Liver (tissue), 10 donors: ENCODE measurements at places on chromosomes 3 and 15.

GRCh38 chr3:150421799-150422548 is 13.9 kb downstream of the TSC22D2 start:
- H3K4me3 ChIP-seq: no peak overlapping the region
- no peaks in the 10 kb centered on the region for H3K27me3 ChIP-seq
- H3K36me3 ChIP-seq: no peaks in the 10 kb centered on the region
- H3K27ac ChIP-seq: no peak overlapping the region

DNA sequence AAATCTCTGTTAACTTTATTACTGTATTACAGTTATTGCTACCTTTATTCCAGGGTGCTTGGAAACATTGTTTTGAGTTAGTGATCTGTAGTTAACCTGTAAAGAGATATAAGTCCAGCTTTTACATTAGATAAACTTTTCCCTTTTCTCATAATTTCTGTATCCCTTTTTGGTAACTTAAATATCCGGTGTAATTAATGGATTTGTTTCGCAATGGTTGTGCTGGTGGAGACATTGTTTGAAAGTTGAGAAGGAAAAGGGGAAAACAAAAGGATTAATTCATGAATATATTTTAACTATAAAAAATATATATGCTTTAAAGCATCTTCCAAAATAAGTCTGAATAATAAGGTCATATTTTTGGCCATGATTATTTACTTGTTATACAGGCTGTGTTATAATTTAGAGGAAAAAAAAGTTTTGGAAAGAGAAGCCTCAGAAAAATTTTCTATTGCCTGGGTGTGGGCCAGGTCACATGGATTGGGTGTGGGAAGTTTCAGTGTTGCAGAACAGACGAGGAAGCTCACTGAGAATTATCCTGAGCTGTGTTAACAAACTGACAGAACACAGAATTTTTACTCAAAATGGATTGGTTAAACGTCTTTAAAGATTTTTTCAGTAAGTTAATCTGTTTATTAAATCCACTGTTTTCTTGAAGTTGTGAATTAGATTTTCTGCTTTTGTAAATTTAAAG is 27.7 kb upstream of the IL20RB start:
- no peak for DNase-seq
- H3K4me1 ChIP-seq: no peaks in the 10 kb centered on the region
- no peaks in the 10 kb centered on the region for H3K36me3 ChIP-seq
- no peak overlapping the region for H3K4me3 ChIP-seq

DNA sequence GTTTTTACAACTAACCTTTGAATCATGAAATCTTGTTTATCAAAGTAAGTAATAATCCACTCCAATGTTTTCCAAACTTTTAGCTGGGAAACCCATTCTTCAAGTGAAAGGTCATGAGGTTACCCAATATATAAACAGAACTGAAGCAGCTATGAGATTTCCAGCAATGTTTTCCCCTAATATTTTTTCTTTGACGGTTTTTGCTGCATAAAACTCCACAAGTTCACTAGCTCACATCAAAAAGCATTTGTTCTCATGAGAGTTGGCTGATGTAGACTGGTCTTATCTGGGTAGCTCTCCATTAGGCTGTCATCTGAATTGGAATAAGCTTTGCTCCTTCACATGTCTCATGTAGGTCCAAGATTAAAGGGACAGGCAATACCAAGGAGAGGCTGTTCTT is 241.2 kb upstream of the LRRC3B start:
- DNase-seq: no peak
- H3K27me3 ChIP-seq: no peaks in the 10 kb centered on the region
- no peaks in the 10 kb centered on the region for H3K4me1 ChIP-seq
- no peaks in the 10 kb centered on the region for H3K36me3 ChIP-seq
- H3K27ac ChIP-seq: no peak overlapping the region

GRCh38 chr3:38141952-38142273 is 3.5 kb downstream of the MYD88 start:
- no peak overlapping the region for H3K4me3 ChIP-seq
- H3K36me3 ChIP-seq: peaks cover 19% of the 10 kb centered on the region
- DNase-seq: peak; percentile 4
- H3K27ac ChIP-seq: no peak overlapping the region

GRCh38 chr3:136957751-136958288 is at the start of gene IL20RB:
Gene IL20RB (plus strand): TSS chr3:136957983. CDS start chr3:136958114, 131 bp downstream.
- no peak within 1 kb of the TSS for H3K4me3 ChIP-seq
- no peak within 1 kb of the TSS for H3K27ac ChIP-seq
- DNase-seq: no peak
- no peaks in the 10 kb centered on the region for H3K36me3 ChIP-seq
- no peaks in the 10 kb centered on the region for H3K27me3 ChIP-seq
- H3K4me1 ChIP-seq: peaks cover 7% of the 10 kb centered on the region

DNA sequence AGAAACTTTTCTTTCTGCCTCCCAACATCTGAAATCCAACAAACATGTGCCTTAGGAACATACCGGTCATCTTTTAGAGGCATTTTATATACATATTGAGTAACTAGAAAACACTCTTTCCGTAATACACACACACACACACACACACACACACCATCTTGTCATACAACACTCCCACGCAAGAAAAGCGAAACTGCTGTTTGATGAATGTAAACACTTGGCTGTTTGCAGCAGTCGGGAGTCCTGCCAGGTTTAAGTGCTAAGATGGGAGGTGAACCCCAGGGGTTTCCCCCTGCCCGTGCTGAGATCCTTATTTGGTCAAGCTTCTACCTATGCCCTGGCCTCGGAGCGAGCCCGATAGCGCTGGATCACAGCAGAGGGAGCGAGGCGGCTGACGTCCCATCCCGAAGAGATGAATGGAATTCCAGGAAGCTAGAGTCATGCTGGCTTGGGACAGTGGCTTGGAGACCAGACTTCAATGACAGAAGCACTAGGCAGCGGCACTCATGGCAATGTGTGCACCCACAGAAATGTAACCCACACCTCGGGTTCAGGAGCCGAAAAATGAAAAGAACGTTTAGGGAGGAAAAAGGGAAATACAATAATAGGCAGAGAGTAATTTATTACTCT is 1.3 kb upstream of the THBS1 start:
- no peaks in the 10 kb centered on the region for H3K27me3 ChIP-seq
- peaks cover 13% of the 10 kb centered on the region for H3K36me3 ChIP-seq
- peak overlapping the region; percentile 38 for H3K4me3 ChIP-seq
- no peak for DNase-seq
- peak overlapping the region; percentile 78 for H3K27ac ChIP-seq

DNA sequence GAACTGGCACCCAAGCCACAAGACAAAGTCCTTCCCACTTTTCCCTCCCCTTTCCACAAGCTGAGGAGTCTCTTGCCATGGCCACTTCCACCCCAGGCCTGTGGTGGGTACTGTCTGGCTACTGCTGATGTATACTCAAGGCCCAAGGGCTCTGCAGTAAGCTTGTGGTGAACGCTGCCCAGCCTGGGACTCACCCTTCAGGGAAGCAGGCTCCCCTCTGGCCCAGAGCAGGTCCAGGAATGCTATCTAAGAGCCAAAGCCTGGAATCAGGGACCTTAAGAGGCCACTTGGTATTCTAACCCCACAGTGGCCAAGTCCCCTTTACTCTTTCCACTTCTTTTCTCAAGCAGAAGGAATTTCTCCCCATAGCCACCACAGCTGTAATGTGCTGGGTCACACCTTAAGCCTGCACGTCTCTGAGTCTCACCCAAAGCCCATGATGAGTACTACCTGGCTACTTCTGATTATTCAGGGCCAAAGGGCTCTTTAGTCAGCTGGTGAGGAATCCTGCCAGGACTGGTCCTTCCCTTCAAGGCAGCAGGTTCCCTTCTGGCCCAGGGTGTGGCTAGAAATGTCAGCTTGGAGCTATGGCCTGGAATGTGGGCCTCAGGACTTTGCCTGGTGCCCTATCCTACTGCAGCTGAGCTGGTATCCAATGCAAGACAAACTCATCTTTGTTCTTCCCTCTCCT is 4.0 kb downstream of the PATL2 start:
- DNase-seq: no peak
- no peaks in the 10 kb centered on the region for H3K27me3 ChIP-seq
- no peak overlapping the region for H3K4me3 ChIP-seq
- H3K27ac ChIP-seq: no peak overlapping the region
- H3K36me3 ChIP-seq: no peaks in the 10 kb centered on the region
- H3K4me1 ChIP-seq: peaks cover 6% of the 10 kb centered on the region

GRCh38 chr15:22813844-22814243 is 24.6 kb upstream of the NIPA2 start:
- no peaks in the 10 kb centered on the region for H3K36me3 ChIP-seq
- H3K4me3 ChIP-seq: no peak overlapping the region
- no peaks in the 10 kb centered on the region for H3K27me3 ChIP-seq

- no peaks in the 10 kb centered on the region for H3K27me3 ChIP-seq
- no peak for DNase-seq
- H3K4me1 ChIP-seq: no peaks in the 10 kb centered on the region
- no peak overlapping the region for H3K4me3 ChIP-seq
- H3K27ac ChIP-seq: no peak overlapping the region
- H3K36me3 ChIP-seq: no peaks in the 10 kb centered on the region
Observed at GRCh38 chr15:75823860-75824613, 19.2 kb upstream of the UBE2Q2 start.

- no peaks in the 10 kb centered on the region for H3K36me3 ChIP-seq
- no peak overlapping the region for H3K4me3 ChIP-seq
- H3K27me3 ChIP-seq: no peaks in the 10 kb centered on the region
- no peak for DNase-seq
- H3K4me1 ChIP-seq: peaks cover 12% of the 10 kb centered on the region
Observed at GRCh38 chr3:187888701-187889100, 143.4 kb upstream of the BCL6 start.

GRCh38 chr15:81386947-81387346 is 12.9 kb upstream of the TMC3 start:
- H3K36me3 ChIP-seq: no peaks in the 10 kb centered on the region
- H3K4me1 ChIP-seq: peaks cover 18% of the 10 kb centered on the region
- DNase-seq: no peak

DNA sequence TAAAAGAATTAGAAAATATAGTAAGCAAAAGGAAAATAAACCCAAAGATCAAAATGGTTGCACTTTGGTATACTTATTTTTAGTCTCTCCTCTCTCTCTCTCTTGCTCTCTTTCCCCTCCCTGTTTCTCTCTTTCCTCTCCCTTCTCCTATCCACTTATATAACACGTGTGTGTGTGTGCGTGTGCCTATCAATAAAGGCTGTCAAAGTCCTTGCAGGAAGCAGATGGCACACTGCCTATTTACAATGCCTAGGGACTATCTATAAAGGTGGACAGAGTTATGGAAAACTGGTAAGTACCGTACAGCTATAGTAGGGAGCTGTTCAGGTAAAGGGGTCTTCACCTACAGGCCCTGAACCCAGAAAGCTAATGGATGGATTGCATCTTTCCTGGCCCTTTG is 161.6 kb downstream of the SQOR start:
- no peak overlapping the region for H3K27ac ChIP-seq
- no peaks in the 10 kb centered on the region for H3K36me3 ChIP-seq
- H3K27me3 ChIP-seq: no peaks in the 10 kb centered on the region
- DNase-seq: no peak
- no peak overlapping the region for H3K4me3 ChIP-seq

GRCh38 chr3:136236109-136236508 is 14.0 kb upstream of the PCCB start:
- no peaks in the 10 kb centered on the region for H3K27me3 ChIP-seq
- H3K27ac ChIP-seq: no peak overlapping the region
- DNase-seq: no peak
- no peak overlapping the region for H3K4me3 ChIP-seq
- H3K4me1 ChIP-seq: peaks cover 18% of the 10 kb centered on the region
- no peaks in the 10 kb centered on the region for H3K36me3 ChIP-seq

GRCh38 chr15:56890038-56890437 is 28.4 kb upstream of the TCF12 start:
- no peaks in the 10 kb centered on the region for H3K27me3 ChIP-seq
- DNase-seq: no peak
- no peak overlapping the region for H3K27ac ChIP-seq

GRCh38 chr3:47533996-47534454 is 20.5 kb upstream of the ELP6 start:
- H3K27me3 ChIP-seq: no peaks in the 10 kb centered on the region
- H3K4me3 ChIP-seq: no peak overlapping the region
- no peaks in the 10 kb centered on the region for H3K36me3 ChIP-seq

DNA sequence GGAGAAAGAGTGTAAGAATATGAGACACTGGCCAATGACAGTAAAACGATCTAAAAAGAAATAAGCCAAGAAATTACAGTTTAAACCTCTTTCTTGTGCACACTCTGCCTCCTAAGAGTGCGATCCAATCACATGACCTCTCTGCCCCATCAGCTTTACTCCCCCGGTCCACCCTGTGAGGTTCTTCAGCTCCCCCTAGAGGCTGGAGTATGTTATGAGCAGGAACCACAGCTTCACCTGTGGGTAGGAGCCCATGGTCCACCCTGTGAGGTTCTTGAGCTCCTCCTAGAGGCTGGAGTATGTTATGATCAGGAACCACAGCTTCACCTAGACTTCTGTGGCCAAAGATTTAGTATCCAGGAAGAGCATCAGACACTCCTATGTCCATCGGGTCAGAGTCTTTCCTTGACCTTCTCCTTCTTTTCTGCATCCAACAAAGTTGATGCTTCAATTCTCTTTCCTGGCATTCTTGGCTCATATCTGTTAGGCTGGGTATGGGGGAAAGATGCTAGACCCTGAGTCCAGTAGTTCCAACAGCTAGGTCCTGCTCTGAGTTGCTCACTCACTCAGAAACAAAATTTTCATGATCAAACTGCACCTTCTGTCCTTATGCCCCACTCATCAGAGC is 164.0 kb downstream of the MINAR1 start:
- DNase-seq: peak; percentile 54
- H3K27ac ChIP-seq: no peak overlapping the region
- no peaks in the 10 kb centered on the region for H3K4me1 ChIP-seq
- no peaks in the 10 kb centered on the region for H3K27me3 ChIP-seq
- H3K4me3 ChIP-seq: no peak overlapping the region

- no peaks in the 10 kb centered on the region for H3K36me3 ChIP-seq
- DNase-seq: peak; percentile 21
- H3K27ac ChIP-seq: no peak overlapping the region
- H3K4me1 ChIP-seq: peaks cover 20% of the 10 kb centered on the region
- no peak overlapping the region for H3K4me3 ChIP-seq
Observed at GRCh38 chr15:40045572-40046217, 6.7 kb upstream of the SRP14 start.

DNA sequence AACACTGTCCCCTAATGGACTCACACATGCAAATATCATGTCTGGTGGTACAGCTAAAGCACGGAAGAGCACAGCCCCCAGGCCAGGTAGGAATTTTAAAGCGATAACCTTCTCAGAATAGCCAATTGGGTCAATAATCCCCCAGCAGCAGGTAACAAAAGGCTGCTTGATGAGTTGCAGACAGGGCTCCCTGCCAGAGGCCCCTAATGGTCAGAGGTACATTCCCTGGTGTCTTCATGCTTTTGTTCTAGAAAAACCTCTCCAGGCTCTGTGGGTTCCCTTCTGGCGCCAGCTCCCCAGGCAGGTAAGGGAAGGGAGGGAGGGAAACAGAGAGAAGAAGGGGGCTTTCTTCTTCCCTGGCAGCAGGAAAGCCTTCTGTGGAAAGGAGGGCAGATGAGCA is 43.4 kb upstream of the PRTG start:
- H3K4me3 ChIP-seq: no peak overlapping the region
- H3K27me3 ChIP-seq: no peaks in the 10 kb centered on the region
- no peaks in the 10 kb centered on the region for H3K36me3 ChIP-seq

GRCh38 chr3:194285850-194286197 is 65.3 kb downstream of the CPN2 start:
- H3K27ac ChIP-seq: no peak overlapping the region
- no peaks in the 10 kb centered on the region for H3K36me3 ChIP-seq
- no peaks in the 10 kb centered on the region for H3K27me3 ChIP-seq
- no peak overlapping the region for H3K4me3 ChIP-seq

GRCh38 chr15:63564093-63564492 is 33.1 kb upstream of the FBXL22 start:
- no peak for DNase-seq
- no peak overlapping the region for H3K4me3 ChIP-seq
- H3K36me3 ChIP-seq: peaks cover 25% of the 10 kb centered on the region
- H3K4me1 ChIP-seq: no peaks in the 10 kb centered on the region
- H3K27ac ChIP-seq: no peak overlapping the region

GRCh38 chr3:122984007-122984406 is 43.6 kb downstream of the SEMA5B start:
- no peaks in the 10 kb centered on the region for H3K27me3 ChIP-seq
- peaks cover 10% of the 10 kb centered on the region for H3K4me1 ChIP-seq
- H3K36me3 ChIP-seq: no peaks in the 10 kb centered on the region
